GM23338 (cell line): ENCODE measurements at places on chromosomes 16 and 17.

DNA sequence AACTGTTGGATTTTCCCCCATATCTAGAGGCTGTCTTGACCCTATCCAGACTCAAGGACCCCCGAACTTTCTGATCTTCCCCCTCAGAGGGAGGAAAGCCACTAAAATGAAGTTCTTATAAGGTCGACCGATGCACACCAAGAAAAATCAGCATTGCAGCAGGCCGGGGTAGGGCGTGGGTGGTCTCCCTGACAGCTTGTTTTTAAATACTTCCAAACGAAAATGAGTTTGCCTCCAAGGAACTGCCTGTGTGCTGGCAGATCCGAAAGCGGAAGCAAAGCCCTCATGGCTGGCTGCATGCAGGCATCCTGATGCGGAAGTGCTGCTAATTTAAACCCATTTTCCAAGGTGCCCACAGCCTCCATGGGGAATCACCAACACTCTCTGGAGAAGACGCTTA is 374.3 kb upstream of the XYLT1 start:
- H3K36me3 ChIP-seq = no peaks in the 10 kb centered on the region
- H3K4me3 ChIP-seq = no peak overlapping the region
- H3K27me3 ChIP-seq = no peaks in the 10 kb centered on the region
- DNase-seq = no peak
- no peak overlapping the region for H3K27ac ChIP-seq

DNA sequence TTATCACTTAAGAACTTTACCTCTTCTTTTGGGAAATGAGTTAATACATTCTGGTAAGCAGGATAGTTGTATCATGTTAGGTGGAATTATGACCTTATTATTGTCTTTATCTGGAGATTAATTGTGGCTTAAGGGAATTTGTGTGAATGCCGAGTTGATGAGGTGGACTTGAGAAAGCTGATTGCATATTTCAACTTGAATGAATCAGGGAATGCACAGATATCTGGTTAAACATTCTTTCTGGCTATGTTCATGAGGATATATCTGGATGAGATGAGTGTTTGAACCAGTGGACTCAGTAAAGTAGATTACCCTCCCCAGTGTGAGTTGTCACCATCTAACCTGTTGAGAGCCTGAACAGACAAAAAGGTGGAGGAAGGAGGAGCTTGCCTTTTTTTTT is 326.1 kb upstream of the GOT2 start:
- no peaks in the 10 kb centered on the region for H3K27me3 ChIP-seq
- H3K36me3 ChIP-seq = no peaks in the 10 kb centered on the region
- no peaks in the 10 kb centered on the region for H3K4me1 ChIP-seq
- no peak overlapping the region for H3K4me3 ChIP-seq
- no peak for DNase-seq

GRCh38 chr17:73250851-73251640 is 10.6 kb downstream of the CPSF4L start:
- no peak overlapping the region for H3K4me3 ChIP-seq

GRCh38 chr17:40663252-40663651 is 1.7 kb downstream of the KRT222 start:
- DNase-seq = peak; percentile 19
- no peaks in the 10 kb centered on the region for H3K36me3 ChIP-seq
- no peak overlapping the region for H3K4me3 ChIP-seq
- H3K27ac ChIP-seq = no peak overlapping the region
- H3K4me1 ChIP-seq = no peaks in the 10 kb centered on the region

DNA sequence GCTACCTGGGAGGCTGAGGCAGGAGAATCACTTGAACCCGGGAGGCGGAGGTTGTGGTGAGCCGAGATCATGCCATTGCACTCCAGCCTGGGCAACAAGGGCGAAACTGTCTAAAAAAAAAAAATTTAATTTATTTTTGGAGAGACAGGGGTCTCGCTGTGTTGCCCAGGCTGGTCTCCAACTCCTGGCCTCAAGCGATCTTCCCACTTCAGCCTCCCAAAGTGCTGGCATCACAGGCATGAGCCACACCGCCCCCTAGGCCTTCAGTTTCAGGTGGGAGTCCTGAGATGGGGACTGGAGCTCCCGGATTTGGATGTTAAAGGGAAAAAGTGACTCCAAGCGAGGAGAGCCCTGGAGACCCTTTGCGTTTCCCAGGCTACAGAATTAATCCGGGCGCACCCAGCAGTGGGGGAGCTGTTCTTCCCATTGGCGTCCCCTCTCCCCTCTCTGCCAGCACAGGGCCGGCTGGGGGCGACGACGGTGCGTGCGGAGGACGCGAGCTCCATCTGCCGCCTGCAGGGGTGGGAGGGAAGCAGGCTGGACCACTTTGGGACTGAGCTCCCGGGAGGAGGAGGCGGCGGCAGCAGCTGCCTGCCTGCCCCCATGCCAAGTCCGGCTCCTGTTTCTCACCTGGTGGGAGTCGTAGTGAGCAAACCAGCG is 49.3 kb upstream of the USP7 start:
- DNase-seq = peak; percentile 92
- H3K4me1 ChIP-seq = peaks cover 9% of the 10 kb centered on the region; the same call in 1 of the 2 replicates
- H3K4me3 ChIP-seq = peak overlapping the region; percentile 36; the same call in 1 of the 2 replicates
- no peaks in the 10 kb centered on the region for H3K36me3 ChIP-seq
- no peak overlapping the region for H3K27ac ChIP-seq
- H3K27me3 ChIP-seq = no peaks in the 10 kb centered on the region

DNA sequence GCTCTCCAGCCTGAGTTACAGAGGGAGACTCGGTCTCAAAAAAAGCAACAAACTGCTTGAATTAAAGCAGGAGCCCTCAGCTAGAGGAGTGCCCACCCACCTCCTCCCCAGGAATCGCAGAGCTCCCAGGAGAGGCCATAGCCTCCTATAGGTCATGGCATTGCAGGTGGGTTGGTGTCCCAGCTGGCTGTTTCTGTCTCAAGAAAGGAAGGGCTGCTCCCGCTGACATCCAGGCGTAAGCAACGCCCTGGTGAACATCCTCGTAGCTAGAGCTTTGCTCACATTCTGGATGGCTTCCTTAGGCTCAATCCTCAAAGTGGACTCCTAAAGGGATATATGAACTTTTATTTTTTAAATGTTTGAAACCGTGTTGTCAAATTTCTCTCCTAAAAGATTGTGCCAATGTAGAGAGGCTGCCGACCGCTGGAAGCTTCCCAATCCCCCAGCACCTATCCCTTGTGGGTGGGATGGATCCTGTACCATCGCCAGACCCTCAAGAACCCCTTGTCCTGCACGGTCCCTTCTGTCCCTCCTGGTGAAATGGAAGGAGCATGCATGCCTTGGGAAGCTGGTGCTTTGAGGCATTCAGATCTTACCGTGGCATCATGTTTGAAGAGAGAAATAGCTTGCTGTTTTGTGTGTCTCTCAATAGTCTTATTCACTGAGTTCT is 5.9 kb downstream of the NLRC5 start:
- peaks cover 13% of the 10 kb centered on the region for H3K27me3 ChIP-seq
- no peak for DNase-seq
- H3K4me3 ChIP-seq = no peak overlapping the region
- H3K27ac ChIP-seq = no peak overlapping the region

DNA sequence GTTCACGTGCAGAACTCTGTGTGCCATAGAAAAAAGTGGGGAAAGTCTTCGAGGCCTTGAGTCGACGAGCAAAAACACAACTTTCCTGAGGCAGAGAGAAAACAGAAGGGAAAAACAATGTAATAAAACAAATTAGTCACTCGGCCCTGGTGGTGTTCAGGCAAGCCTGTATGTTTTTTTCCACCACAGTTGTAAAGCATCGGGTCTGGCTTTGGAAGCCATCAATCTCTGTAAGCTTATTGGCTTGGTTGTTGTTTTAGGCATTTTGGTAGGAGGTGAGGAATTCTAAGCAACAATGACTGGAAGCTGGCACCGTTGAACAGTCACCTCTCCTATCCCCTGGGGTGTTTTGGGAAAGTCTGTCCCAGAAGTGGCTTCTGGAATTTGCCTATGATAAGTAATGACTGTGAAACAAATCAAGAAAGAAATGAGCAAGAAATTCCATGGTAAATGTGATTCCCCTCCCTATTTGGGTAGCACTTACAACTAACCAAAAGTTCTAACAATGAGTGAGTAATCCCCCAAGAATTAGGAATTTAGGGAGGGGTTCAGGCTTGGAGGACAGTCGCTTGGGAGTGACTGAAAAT is 2.8 kb downstream of the CDH13 start:
- peaks cover 49% of the 10 kb centered on the region for H3K27me3 ChIP-seq
- peak; percentile 52 for DNase-seq
- H3K4me3 ChIP-seq = no peak overlapping the region
- H3K36me3 ChIP-seq = no peaks in the 10 kb centered on the region
- peaks cover 27% of the 10 kb centered on the region for H3K4me1 ChIP-seq
